ENCODE measurements at places on chromosomes 5 and 9. TPM values are rescaled to one million over a fixed set of nuclear protein-coding genes. Genes with fewer than 3 reads are reported as not detected.

Gene GDA
- total RNA-seq, result 10.9 TPM

Gene SNX30
- 15.8 TPM for total RNA-seq

DNA sequence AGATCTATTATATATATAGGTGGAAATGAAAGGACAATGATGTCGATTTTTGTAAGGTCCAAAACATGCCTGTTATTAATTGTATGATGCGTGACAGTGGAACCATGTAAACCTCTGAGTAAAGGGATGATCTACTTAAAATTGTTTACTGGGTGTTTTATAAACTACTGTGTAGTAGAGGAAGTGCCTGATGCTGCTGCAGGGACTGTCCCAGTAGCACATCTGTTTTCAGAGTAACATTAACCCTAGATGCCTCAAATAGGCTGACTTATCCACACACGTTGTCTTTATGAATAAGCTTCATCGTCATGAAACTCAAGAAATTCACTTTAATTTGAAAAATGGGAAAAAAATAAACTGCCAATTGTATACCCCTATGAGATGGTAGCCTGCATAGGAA, 1.7 kb downstream of the CAMK4 start:
- ATAC-seq, result no peak

- ATAC-seq, result no peak
Observed at GRCh38 chr9:121708768-121709488, 57.5 kb downstream of the DAB2IP start.

DNA sequence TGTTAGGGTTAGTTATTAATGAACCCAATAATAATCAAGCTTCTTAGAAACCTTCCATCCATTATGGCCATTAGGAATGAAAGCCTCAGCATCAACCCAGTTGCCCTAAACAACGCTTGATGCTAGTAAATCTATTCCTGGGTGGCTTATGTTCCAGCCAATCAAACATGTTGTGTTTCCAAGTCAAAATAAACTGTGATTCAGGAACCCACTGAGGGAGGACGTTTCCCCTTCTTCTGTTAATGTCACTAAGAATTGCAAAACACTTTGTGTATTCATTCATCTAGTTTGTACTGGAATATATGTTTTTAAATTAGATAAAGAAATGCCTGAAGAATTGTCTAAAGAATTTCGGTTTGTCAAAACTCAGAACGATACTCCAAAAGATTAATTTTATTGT, 142.5 kb upstream of the MSX2 start:
- no peak for ATAC-seq

GRCh38 chr5:100175346-100175745, 359.8 kb upstream of the FAM174A start:
- ATAC-seq, result no peak

All from motor neuron (in vitro differentiated cells).